Cardiac fibroblast (primary cell): ENCODE measurements at places on chromosomes 5 and 9.
A peak's percentile ranks its signal among the peaks of the same experiment; 100 is the strongest.

DNA sequence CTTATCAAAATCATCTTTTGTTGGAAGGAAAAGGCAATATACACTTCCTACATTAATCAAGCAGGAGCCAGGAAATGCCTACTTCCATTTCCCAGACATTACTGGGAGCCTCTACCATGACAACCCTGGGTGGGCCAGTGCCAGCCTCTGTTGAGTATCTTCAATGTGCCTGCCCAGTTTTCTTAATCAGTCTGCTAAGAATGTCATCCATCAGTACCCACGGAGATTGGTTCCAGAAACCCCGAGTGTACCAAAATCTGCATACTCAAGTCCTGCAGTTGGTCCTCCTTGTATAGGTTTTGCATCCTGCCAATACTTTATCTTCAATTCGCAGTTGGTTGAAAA lies 82.4 kb downstream of the MARCHF3 start:
- DNase-seq = no peak

GRCh38 chr9:80437091-80437640 lies 865.4 kb downstream of the TLE4 start:
- DNase-seq = no peak

DNA sequence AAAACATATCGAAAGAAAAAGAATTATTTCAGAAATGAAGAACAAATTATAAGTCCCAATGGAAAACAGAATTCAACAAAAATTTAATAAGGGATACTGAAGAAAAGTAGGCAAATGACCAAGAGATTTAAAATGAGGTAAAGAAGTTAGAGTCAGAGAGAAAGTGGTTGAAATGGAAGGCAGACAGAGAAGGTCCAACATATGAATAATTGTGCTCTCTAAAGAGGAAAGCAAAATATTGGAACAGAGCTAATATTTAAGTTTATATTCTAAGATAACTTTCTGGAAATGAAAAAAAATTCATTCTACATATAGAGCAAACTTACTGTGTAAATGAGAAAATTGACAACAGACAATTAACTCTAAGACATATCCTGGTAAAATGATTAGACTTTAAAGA lies 94.1 kb downstream of the PTCH1 start:
- DNase-seq = no peak

GRCh38 chr5:4580772-4581171 lies 559.4 kb upstream of the ADAMTS16 start:
- no peak for DNase-seq

- DNase-seq = no peak
These were observed 27.2 kb downstream of the IZUMO3 start for GRCh38 chr9:24518545-24518944.

GRCh38 chr5:10090074-10090473 lies 159.6 kb downstream of the ATPSCKMT start:
- no peak for DNase-seq

GRCh38 chr5:106288979-106289378 lies 1381.8 kb downstream of the EFNA5 start:
- no peak for DNase-seq

DNA sequence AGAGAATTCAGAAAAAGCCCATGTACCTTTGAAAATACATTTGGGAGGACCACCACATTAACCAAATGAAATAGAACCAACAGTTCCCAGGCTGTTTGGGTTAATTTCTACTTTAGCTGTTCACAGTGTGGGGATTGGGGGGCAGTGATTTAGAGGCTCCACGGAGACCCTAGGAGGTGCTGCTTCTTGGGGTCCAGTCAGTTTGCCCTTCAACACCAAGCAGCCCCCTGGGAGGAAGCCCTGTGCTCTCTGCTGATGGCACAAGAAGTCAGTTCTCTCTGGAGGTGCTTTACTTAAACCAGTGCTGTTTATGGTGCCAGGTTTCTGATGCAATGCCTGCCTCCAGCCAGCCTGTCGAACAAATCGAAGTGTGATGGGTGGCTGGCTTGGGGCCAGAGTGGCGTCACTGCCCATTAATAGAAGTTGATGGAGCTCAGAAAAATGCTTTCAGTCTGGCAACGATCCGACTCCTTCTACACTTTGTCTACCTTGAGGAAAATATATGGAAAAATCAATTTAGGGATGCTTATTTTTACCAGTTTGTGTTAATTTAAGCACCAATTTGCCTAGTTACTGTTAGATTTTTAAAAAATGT lies 134.0 kb downstream of the SNX18 start:
- peak; percentile 56 for DNase-seq

DNA sequence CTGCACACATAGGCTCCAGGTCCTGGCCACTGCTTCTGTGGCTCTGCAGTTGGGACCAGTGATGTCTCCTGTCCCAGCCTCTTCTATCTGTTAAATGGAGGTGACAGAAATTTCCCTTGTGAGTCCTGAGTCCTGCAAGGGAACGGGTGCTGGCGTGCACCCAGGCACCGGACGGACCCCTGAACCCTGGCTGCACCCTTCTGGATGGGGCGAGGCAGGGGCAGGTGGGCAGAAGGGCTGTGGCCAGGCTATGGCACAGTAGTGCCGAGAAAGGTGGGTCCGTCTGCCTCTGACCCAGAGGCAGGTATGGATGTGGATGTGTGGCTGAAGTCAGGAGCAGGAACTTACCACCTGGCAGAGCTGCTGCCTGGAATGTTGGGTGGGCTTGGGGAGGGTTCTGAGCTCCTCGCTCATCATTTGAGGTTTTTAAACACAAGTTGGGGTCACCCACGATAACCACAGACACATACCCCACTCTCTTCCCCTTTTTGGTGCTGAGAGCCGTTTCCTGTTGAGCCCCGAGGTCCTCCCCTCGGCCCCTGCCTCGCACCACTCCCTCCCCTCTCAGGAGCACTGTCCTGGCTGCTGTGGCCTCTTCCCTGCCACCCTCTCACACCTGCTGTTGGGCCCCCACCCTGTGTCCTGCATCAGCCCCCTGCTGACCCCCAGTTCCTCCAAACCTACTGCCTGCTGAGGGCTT lies 82.0 kb downstream of the COL5A1 start:
- no peak for DNase-seq

- no peak for DNase-seq
These were observed 75.8 kb downstream of the GTF3C4 start for GRCh38 chr9:132745756-132746709.

DNA sequence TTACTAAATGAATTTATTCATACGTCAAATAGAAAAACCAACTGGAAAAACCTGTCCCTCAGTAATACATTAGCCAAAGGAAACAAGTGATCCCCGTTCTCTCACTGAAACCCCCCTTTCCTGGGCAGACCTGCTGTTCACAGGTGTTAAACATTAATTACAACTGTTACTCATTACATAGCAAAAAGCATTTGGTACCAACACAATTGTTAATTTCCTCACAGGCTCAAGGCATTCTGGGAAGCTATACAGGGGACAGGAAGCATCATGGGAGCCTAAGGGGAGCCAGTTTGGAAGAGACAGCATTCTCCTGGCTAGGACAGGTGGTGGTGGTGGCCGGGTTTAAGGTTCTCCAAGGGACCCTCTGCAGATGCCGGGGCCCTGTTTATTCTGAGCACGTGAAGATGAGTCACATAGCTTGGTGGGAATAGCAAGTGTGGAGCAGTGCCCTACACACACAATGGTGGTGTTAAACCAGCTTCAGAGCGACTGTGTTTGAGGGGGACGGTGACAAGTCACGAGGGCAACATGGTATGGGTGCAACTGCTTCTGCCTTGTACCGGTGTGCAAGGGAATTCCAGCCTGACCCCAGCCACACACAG lies 62.6 kb upstream of the SLC25A51 start:
- no peak for DNase-seq

DNA sequence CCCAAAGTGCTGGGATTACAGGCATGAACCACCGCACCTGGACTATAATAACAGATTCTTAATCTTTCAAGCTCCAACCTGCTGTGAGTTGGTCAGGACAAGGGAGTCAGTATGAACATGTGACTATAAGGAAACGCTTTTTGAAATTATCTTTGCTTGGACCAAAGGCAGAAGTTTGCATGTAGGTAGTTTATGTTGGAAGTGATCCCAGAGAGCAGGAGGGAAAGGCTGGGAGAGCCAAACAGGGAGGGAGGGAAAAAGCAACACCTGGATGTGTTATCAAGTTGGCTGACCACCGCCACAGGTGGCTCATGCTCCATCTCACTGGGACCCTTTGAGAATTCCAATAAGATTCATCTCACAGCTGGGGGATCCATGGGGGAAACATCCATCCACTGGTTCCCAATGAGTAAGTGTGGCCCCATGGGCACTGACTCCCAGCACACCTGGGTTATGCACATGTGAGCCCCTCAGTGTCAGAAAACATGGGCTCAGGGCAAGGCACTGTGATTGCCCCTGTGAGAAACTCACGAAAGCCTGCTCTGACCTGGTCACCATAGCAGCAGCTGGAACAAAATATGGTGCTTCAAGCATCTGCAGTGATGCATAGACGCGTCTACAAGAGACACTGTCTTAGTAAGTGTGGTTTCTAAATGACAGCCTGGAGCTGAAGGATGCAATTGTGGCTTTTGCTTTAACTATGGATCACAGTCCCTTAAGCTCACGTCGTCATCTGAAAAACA lies 62.1 kb downstream of the ARSB start:
- DNase-seq = no peak

DNA sequence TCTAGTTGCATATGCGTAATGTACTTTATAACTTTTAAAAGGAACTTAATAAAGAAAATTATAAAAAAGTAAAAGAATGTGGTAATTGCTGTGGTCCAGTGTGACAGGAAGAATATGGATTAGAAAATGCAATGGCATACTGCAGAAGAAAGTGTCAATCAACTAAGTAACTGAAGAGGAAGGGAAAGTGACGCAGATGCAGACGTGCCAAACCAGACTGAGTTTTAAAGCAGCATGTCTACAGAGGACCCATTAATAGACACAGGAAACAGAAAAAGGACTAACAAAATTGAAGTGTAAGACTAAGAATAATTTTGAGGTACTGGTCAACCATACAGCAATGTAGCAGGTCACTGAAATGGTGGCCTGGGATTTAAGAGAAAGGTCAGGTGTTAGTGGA lies 73.3 kb downstream of the DPYSL3 start:
- no peak for DNase-seq

DNA sequence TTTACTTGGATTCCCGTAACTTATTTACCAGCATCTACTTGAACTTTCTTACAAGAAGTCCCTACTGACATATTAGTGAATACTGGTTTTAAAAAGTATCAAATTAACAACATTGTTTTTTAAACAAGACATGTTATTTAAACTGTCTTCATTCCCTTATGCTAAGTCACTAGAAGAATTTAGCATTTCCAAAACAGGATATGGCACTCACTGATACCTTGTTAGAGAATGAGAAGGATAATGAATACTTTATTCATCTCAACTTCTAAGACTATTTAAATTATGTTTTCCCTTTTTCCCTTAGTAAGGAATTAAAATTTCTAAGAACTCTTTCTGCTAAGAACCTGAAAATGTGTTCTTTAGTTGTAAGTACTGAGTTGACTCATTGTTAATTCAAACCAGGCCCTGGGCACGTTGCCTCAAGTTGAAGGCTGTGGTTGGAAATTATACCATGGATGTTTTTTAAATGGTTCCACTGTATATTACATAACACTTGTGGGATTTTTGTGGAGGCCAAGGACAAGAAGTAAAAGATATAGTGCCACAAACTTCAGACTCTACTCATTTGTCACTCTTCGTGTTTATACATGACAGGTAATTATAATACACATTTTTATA lies 219.0 kb upstream of the EDIL3 start:
- DNase-seq = peak; percentile 68

DNA sequence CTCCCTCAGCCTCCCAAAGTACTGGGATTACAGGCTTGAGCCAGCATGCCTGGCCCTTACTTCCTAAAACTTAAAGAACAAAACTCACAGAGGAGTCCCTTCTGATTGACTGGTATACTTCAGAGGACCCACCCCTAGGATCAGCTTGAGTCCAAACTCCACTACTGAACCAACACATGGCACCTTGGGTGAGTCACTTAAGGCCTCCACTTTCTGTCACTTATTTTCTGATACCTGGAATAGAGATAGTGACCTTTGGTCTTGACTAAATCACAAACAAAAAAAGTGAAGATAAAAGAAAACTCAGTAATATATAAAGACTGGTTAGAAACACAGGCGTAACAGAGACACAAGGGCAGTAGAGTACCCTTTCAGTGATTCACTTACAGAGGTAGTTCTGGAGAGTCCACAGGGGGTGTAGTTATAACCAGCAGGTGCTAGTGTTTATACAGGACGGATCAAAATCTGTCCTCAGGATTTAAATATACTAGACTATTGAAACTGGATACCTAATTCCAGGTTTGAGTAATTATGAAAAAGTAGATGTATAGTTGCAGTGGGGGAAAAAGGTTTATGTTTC lies 274.3 kb upstream of the ANKRD55 start:
- no peak for DNase-seq

- DNase-seq = peak; percentile 52
These were observed 72.8 kb upstream of the ASTN2 start for GRCh38 chr9:117487555-117488175.

- DNase-seq = no peak
These were observed 872.9 kb downstream of the TAF11L14 start for GRCh38 chr5:18507114-18507513.

- DNase-seq = no peak
These were observed 5.6 kb upstream of the SPARC start for GRCh38 chr5:151692312-151692711.

GRCh38 chr9:131738293-131739132 lies 1.4 kb downstream of the RAPGEF1 start:
- DNase-seq = no peak

GRCh38 chr5:60550311-60550710 lies 149.7 kb downstream of the DEPDC1B start:
- DNase-seq = no peak

GRCh38 chr5:138824516-138824915 lies 50.6 kb downstream of the LRRTM2 start:
- peak; percentile 59 for DNase-seq

DNA sequence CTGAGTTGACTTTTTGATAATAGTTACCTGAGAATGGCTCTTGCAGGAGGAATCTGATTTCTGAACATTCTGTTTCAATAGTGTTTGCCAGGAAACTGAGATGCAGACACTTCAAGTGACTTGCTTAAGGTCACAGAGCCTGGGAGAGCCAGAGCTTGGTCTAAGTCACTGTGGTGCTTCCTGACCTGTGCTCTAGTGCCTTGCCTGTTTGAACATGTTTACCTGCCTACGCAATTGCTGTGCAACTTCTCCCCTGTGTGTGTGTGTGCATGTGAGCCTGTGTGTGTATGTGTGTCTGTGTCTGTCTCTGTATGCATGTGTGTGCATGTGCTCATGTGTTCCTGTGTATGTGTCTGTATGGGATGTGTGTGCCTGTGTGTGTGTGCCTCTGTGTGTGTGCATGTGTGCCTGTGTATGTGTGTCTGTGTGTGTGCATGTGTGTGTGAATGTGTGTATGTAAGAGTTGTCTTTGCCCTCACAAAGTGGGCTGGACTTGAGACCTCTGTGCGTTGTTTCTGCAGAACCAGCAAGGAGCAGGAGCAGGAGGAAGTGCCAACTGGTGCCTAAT lies 185.8 kb downstream of the GADD45G start:
- DNase-seq = no peak

GRCh38 chr5:175657593-175658271 lies at the start of gene HRH2:
Gene HRH2 (plus strand): TSS chr5:175658071. CDS start chr5:175683234, 25,163 bp downstream.
- peak; percentile 41 for DNase-seq
